DMS79 treated with DMSO at 0.1 percent for 48 hours (cell line): ENCODE measurements at places on chromosomes 5 and 9.

- DNase-seq, result no peak
Observed at GRCh38 chr9:126609191-126609590, 4.5 kb upstream of the LMX1B start.

DNA sequence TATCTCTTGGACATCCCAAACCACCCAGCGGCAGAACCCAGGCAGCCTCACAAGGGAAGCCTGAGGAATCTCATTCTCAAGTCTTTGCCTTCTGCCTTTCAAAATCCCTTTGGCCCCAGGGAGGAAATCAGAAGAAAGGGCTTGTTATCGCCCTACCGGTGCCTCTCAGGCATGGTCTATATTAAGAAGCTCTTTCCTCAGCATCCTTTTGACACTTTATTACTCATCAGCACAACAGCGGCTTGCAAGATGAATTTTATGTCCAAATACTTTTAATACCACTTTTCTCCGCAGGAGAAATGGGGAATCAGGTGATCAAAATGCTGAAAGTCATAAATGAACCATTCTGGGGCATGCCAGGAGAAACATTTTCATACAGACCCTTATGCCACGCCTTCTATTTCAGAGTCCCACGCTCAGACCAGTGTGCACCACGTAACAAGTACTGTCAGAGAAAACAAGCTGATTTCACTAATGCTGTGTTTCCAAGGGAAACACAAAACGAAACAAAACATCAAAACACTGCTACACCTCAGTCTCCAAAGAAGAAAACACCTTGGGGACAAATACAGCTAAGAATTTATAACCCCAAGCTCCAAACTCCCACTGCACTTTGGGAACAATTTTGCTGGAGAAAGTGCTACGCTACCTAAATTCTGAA lies 30.0 kb downstream of the RAPGEF1 start:
- no peak for DNase-seq

DNA sequence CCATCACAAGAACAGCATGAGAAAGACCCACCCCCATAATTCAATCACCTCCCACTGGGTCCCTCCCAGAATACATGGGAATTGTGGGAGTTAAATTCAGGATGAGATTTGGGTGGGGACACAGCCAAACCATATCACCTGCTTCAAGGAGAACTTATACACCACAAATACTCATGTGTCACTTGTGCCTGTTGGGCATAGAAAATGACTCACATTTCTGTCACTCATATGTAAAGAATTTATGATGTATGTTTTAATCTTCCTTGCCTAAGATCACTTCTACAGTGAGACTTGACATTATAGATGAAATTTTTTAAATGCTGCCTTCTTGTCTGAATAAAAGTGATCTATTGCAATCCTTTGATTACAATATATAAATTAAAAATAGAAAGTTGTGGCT lies 23.0 kb upstream of the PRDM6 start:
- no peak for DNase-seq

GRCh38 chr5:73812962-73813588 lies 187.1 kb downstream of the ARHGEF28 start:
- DNase-seq, result no peak

DNA sequence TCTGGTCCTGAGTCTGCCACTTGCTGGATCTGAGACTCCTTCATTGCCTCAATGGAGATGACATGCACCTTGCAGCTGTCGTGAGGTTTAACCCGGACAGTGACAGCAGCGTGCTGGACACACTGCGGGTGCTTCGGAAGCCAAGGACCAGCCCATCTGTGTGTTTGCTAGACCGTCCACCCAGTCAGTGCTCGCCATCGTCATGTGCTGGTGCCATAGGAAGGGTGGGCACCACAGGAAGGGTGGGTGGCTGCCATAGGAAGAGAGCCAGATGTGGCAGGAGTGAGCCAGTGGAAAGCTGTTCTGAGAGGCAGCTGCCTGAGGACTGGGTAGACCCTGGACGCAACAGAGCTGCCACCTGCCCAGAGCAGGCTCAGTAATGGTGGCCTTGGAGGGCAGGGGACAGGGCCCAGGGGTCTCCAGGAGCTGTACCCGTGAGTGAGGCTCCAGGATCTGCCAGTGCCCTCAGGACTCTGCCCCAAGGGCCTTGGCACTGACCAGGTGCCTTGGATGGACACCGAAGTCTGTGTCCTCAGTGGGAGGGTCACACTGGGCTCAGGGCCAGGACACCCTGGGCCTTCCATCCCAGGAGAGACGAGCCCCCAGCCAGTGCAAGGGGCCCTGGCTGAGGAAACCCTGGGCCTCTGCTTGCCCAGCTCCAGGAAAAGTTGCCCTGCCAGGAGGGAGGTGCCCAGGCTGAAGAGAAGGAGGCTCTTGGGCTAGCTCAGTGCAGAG lies 21.8 kb downstream of the FLT4 start:
- no peak for DNase-seq

DNA sequence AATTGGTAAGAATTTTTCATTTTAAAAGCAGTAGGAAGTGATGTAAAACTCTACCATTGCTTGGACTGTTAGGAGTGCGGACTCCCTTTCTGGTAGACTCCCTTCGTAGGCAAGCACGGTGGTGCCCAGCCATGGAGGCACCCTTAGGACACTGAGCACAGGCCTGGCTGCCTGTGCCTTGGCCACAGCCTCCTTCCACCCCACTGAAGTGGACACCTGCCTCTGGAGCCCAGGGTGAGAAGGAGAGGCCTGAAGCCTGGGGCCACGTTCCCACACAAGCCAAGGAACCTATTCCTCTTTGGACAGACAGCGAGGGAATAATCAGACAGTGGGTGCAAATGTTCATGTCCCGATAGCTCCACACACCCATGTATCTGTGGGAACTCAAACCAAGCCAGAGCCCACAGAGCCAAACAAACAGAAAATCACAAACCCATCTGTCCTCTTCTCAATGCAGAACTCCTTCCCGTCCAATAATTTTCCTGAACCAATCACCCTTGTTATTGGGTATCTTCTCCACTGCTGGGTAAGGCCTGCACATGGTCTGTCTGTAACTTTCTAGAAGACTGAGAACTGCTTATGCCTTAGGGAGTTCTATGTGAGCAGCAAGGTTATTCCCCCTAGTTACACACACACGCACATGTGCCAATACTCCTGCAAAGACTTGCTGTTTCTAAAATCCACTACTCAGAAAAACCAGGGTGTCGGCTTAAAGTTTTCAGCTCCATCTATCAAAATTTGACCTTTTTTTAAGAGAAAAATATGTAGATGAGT lies 45.2 kb downstream of the UBE2QL1 start:
- DNase-seq, result no peak

GRCh38 chr5:162187371-162187770 lies 119.8 kb downstream of the GABRG2 start:
- DNase-seq, result no peak

DNA sequence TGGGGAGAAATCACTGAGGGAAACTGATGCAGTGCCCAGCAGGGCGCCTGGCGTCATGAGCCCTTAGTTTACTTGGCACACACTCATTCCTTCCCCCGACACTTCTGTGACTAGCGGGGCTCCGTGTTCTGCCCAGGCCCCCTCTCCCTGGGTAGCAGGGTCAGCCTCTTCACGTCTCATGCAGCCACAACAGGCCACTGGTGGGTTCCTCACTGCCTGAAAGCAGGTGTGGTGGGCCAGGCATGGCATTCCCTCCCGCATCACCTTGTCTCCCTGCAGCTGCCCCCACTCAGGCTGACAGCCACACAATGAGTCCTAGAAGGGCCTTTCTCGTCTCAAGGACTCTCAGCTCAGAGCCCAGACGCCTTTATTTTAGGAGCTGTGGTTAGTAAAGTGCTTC lies 51.1 kb upstream of the CPLX2 start:
- peak; percentile 74 for DNase-seq

GRCh38 chr5:67350185-67350584 lies 153.6 kb upstream of the CD180 start:
- DNase-seq, result no peak

DNA sequence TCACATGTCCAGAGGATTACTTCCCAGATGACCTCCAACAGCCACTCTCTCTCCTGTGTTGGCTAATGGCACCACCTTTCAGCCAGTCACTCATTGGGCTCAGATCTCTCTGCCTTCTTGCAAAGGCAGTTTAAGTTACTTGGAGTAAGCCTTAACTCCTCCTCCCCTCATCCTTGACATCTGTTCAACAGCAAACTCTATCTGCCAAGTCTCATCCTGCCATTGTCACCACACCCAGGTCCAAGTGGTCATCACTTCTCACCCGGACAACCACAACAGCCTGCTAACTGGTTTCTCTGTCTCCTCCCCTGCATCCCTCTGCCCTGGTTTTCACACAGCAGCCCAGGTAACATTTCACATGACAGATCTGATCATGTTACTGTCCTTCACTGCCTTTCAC lies 58.5 kb downstream of the DCP2 start:
- no peak for DNase-seq

DNA sequence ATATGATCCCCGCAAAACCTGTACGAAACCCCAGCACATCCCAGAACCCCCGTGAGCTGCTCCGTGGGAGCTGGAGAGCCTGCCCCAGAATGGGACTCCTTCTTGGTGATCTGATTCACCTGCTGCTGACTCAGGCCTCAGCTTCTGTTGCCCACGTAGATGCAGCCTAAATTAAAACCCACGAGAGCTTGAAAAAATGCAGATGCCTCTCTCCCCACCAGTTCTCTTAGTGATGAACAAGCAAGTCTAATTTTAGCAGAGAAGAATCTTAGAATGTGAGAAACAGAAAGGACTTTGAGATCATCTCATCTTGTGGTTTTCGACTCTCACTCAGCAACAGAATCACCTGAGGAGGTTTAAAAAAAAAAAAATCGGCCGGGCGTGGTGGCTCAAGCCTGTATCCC lies 57.6 kb downstream of the TMOD1 start:
- DNase-seq, result no peak

- DNase-seq, result no peak
Observed at GRCh38 chr5:39498278-39498952, 73.6 kb upstream of the DAB2 start.

DNA sequence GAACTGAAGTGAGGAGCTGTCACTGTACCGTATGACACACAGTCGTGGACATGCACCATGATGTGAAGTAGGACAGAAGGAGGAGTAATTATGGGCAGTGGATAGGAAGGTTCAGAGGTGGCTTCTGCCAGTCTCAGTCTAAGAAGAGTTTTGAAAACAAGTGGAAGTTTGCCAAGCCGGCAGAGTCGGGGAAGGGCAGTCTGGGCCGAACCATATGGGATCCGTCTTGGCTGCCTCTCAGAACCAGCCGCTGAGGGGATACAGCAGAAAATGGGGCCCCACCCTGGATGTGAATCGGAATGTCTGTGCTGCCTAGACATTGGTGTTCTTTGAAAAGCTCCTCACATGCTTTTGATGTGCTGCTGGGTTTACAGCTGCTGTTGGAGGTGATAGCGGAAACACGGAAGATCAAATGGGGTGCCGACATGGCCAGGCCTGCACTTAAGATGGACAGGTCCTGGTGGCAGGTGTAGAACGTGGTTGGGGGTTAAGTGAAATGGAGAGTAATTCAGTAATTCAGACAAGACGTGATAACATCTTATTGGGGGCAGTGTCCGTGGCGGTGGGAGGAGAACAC lies 11.2 kb downstream of the SNX18 start:
- no peak for DNase-seq

DNA sequence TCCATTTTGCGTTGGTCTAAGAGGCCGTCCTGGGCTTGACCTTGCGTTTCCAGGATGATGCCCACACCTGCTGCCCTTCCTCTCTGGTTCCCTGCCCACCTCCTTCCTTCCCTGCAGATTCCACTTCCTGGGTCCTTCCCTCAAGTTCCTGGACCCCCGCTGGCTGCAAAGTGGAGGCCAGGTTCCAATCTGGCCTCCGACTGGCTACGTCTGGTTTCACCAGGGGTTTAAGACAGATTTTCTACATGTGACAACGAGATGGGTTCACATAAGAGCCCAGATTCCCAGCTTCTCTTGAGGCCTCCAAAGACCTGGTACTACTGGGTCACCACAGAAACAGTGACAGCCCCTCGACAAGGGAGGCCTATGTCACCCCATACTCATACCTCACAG lies 2.1 kb downstream of the MGAT4B start:
- peak; percentile 24 for DNase-seq

GRCh38 chr9:92962846-92963245 lies 15.5 kb downstream of the FGD3 start:
- DNase-seq, result no peak

GRCh38 chr5:149448431-149448830 lies 69.3 kb upstream of the IL17B start:
- no peak for DNase-seq

GRCh38 chr5:66848749-66849641 lies 252.8 kb downstream of the MAST4 start:
- no peak for DNase-seq

DNA sequence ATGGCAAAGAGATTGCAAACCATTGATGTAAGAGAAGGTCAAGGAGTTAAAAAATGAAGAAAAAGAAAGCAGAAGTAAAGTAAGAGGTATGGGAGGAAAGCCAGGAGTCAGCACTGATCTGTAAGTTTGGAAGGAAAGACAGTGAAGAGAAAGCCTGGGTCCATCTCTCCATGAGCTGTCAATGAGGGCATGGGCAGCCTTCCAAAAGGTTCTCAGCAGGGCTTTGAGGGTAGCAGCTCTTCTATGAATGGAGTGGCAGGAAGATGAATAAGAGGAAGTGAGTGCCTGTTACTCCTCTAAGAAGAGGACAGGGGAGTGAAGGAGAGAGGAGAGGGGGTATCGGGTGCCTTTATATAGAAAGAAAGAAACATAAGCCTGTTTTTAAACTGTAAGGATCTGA lies 97.1 kb downstream of the ADCY2 start:
- no peak for DNase-seq

DNA sequence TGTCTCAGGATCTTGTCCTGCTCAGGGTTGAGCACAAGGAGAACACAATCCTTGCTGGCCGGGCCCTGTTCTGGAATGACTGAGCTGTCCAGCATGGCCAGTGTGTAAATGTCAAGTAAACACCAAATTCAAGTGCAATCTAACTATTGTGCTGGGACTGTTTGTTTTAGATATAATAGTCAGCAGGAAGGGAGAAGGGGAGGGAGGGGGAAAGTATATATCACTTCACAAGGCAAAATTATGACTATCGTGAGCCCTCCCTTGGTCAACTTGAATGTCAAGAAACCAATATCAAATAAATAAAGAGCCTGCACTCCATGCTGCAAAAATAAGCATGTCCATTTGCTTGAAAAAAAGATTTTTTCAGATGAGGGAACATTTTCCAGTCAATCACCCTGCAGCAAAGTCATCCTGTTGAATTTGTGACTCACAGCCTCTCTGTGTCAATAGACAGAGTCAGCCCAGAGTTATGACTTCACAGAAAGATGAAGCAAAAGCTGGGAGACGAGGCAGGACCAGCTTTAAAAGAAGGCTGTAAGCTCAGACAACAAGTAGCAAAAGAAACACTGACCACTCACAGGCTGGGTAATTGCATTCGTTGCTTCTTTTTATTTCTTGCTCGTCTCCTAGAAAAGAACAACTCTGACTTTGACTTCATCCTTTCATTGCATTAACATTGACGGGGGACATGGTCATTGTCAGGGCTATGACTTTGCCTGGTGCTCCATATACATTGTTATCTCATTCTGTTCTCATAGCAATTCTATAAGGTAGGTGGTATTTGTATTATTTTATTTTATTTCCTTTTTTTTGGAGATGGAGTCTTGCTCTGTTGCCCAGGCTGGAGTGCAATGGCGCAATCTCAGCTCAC lies 15.3 kb upstream of the KLF4 start:
- no peak for DNase-seq

GRCh38 chr9:131610231-131610761 lies 65.0 kb downstream of the PRRT1B start:
- no peak for DNase-seq
